ENCODE measurements at places on chromosomes 12 and 14.

DNA sequence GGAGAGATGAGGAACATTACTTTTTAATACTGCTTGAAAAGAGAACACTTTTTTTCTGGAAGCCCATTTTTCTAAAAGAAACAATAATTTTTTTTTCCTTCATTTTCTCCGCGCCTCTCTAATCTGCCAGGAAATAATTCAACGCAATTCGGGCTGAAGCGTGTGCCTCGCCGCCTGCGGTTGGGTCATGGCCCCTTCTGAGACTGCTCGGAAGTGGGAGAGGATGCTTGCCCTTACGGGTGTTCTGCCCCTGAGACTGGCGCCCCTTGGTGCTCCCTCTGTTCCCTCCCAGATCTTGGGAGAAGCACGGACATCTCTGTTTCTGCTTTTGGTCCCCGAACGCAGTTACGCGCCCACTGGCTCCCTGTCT is 332 bp upstream of the TBC1D30 start:
- no peak for DNase-seq

DNA sequence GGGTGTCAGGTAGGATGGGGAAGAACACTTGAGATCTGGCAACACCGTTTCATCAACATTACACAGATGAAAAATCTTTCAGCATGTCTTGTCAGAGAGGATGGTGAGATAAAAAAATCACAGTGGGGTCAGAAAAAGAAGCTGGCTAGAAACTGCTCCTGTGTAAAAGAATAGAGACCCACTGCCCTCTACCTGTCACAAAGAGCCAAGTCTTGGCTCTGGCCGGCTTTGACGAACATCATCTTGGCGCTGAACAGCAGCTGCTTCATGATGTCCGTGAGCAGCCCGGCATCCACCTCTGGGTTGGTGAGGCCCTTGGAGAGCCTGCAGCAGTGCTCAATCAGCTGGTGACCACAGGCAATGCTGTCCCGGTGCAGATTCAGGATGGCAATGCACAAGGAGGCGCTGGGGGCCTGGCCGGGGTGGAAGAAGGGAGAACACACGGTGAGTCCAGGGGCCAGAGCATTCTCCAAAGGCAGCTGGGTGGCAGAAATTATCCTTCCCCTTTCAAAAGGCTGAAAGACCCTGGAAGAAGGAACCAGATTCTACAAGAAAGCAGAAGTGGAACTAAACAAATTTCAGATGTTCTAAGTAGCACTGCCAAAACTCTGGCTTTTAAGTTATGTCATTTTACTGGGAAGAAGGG is 50.2 kb downstream of the ZFYVE26 start:
- no peak for DNase-seq

DNA sequence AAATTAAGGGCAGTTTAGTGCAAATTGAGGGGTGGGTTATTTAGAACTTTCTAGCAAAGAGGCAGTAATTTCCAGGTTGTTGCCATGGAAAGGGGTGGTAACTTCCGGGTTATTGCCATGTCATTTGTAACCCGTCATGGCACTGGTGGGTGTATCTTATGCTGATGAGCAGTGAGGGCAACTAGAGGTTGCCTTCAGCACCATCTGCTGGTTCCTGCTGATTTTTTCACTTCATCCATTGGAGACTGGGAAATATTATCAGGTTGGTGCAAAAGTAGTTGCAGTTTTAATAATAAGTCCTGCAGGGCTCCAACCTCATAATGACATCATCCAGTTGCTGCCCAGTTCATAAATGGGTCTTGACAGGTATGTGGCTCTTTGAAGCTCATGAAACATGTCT is 24.4 kb upstream of the SERPINA4 start:
- no peak for DNase-seq

- no peak for DNase-seq
Measured at GRCh38 chr14:91376547-91377477, 40.8 kb downstream of the CCDC88C start.

GRCh38 chr14:73599499-73599898 is 7.8 kb downstream of the ACOT4 start:
- no peak for DNase-seq
